ENCODE measurements at places on chromosomes 12 and 14.

- H3K36me3 ChIP-seq, result no peaks in the 10 kb centered on the region
- H3K27me3 ChIP-seq, result peaks cover 5% of the 10 kb centered on the region
- H3K4me3 ChIP-seq, result no peak overlapping the region
These were observed 65.9 kb downstream of the DAAM1 start for GRCh38 chr14:59254146-59254910.

- DNase-seq, result no peak
- H3K4me1 ChIP-seq, result no peaks in the 10 kb centered on the region
- H3K27me3 ChIP-seq, result no peaks in the 10 kb centered on the region
- H3K36me3 ChIP-seq, result no peaks in the 10 kb centered on the region
These were observed 16.2 kb downstream of the ISM2 start for GRCh38 chr14:77482422-77482821.

- no peak overlapping the region for H3K4me3 ChIP-seq
- no peak for DNase-seq
- no peak overlapping the region for H3K27ac ChIP-seq
- H3K27me3 ChIP-seq, result no peaks in the 10 kb centered on the region
These were observed 250.3 kb downstream of the SYT1 start for GRCh38 chr12:79114896-79115295.

GRCh38 chr12:14714437-14714836 lies 18.0 kb upstream of the GUCY2C start:
- no peak for DNase-seq
- H3K27me3 ChIP-seq, result peaks cover 12% of the 10 kb centered on the region
- peaks cover 6% of the 10 kb centered on the region for H3K4me1 ChIP-seq

- H3K36me3 ChIP-seq, result peaks cover 3% of the 10 kb centered on the region
- H3K4me1 ChIP-seq, result no peaks in the 10 kb centered on the region
- H3K4me3 ChIP-seq, result no peak overlapping the region
- DNase-seq, result no peak
- no peak overlapping the region for H3K27ac ChIP-seq
- no peaks in the 10 kb centered on the region for H3K27me3 ChIP-seq
These were observed 47.5 kb downstream of the MRPL42 start for GRCh38 chr12:93514853-93515252.

- peaks cover 15% of the 10 kb centered on the region for H3K36me3 ChIP-seq
- H3K27me3 ChIP-seq, result no peaks in the 10 kb centered on the region
- no peak overlapping the region for H3K27ac ChIP-seq
- peaks cover 15% of the 10 kb centered on the region for H3K4me1 ChIP-seq
- H3K4me3 ChIP-seq, result no peak overlapping the region
These were observed 6.3 kb downstream of the GON7 start for GRCh38 chr14:93200553-93200952.

All from T-helper 2 cell treated with Interferon-gamma antibody and Interleukin-4, amounts not matched to agents 5 μg/mL and 100 μg/mL, for 36 hours (primary cell).